NCI-H1694 treated with DMSO at 0.1 percent for 48 hours (cell line): ENCODE measurements at places on chromosomes 7 and 10.

DNA sequence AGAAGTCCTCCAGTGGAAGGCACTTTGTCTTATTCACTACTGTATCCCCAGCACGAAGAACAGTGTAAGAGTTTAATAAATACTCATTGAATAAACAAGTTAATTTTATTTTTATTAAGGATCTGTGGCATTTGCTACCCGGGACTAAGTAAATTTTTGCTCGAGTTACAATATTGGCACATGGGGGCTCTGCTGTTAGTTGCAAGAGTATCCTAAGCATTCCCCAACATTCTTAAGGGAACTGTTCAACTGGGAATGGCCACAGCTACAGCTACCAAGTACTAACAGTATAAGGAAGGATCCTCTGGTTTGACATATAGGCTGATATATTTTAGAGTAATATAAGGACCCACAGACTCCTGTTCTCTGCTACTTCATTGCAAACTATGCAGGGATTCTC, 8.7 kb upstream of the LRRTM3 start:
- DNase-seq, result no peak

GRCh38 chr10:111650088-111650487, 533.5 kb downstream of the GPAM start:
- no peak for DNase-seq

GRCh38 chr7:36652431-36652830, 71.9 kb downstream of the AOAH start:
- no peak for DNase-seq

DNA sequence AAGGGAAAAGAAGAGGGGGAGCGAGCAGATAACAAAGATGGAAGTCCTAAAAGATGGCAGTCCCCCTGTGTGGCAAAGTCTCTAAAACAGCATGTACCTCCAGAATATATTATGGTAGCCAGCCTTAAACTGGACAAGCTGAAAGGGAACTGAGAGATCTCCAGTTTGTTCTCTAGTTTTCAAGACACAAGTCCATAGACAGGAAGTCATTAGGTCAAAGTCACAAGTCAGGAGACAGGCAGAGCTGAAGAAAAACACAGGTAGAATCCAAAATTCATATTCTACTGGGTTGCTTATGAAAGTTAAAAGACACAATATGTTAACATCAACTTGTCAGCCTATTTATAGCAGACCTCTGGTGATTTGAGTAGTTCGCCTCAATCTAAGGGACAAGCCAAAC, 38.7 kb downstream of the FAM107B start:
- no peak for DNase-seq

DNA sequence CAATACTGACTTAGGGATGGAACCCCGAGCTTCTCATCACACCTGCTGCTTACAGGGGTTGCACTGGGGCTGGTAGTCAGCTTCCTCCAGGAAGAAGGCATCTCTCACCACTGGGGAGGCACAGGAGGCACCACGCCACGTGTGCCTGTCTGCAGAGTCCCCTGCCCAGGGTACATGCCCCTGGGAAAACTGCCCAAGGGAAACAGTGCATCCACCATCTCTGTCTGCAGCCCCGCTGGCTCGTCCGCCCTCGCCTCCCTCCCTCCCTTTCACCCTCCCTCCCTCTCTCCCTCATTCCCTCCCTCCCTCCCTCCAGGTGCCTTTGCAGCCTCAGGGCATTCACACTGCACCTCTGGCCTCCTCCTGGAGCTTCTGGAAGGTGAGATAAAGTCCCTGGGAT, 101.1 kb downstream of the PTPRE start:
- no peak for DNase-seq

GRCh38 chr7:4819560-4820404, 42.0 kb downstream of the PAPOLB start:
- DNase-seq, result no peak

- DNase-seq, result no peak
These were observed 234.3 kb upstream of the PLXNA4 start for GRCh38 chr7:132810561-132810960.

GRCh38 chr7:6035686-6036085, 4.5 kb downstream of the ANKRD61 start:
- no peak for DNase-seq

GRCh38 chr10:27998954-27999275, at the start of gene ODAD2:
Gene ODAD2 (minus strand): TSS chr10:27999079. CDS start chr10:27995142, 3,937 bp downstream.
- DNase-seq, result no peak

GRCh38 chr10:13219685-13220670, 14.2 kb downstream of the UCMA start:
- no peak for DNase-seq

GRCh38 chr10:126939706-126940105, 34.5 kb downstream of the DOCK1 start:
- no peak for DNase-seq

DNA sequence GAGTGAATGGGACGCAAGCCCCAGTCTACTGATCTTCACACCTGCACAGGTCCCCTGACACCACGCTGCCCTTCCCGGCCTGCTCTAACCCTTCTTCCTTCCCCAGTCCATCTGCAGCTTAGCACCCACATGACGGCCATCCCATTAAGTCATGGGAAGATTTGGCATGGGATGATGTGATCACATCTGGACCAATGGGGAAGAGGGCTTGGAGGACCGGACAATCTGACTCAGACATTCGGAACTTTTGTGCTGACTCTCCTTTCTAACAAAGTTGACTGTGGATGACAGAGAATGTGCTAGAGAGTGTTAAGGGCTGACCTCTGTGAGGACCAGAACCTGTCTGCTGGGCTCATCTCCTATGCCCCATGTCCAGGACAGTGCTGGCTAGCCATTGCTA, 15.6 kb downstream of the CXCL12 start:
- DNase-seq, result no peak

DNA sequence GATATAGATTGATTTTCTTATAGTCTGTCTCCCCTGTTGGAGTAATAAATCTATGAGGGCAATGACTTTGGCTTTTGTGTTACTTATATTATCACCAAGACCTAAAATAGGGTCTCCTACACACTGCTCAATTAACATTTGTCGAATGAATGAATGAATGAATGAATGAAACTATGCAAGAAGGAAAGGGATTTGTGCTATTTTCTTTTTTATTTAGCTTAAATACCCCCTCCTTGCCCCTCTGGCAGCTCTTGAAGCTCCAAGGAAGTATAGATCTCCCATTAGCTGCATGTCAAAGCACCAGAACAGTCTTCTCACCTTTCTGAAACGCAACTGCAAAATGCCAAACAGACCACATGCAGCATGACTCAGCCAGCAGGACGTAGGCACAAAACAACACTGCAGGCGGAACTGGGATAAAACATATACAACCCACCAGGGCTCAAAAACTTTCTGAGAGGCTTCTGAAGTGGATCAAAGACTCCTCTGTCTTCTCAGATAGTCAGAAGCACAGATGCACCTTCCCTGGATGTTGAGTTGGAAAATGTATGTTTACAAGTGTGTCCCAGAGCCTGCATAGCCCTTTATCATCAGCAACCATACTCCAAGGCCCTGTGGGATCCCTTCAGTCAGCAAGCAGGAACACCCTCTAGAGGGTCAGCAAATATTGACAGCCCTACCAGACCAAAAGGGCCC, 187.8 kb downstream of the NPSR1 start:
- no peak for DNase-seq

DNA sequence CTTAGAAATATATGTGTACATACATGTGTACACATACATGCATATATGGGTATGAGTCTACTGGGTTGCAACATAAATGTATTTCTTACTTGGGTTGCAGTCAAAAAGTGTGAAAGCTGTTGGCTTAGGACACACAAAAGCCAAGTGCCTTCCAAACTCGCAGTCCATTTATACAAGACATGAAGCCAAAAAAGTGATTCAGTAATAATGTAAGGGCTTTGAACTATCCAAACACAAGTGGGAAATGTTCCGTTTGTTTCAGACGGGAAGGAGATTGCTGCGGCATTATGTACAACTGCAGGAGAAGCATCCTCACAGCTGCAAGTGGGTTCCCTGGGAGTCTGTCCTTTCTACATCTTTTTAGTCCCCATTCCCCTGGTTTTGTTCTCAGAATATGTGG, 513.6 kb downstream of the SORCS3 start:
- DNase-seq, result no peak

DNA sequence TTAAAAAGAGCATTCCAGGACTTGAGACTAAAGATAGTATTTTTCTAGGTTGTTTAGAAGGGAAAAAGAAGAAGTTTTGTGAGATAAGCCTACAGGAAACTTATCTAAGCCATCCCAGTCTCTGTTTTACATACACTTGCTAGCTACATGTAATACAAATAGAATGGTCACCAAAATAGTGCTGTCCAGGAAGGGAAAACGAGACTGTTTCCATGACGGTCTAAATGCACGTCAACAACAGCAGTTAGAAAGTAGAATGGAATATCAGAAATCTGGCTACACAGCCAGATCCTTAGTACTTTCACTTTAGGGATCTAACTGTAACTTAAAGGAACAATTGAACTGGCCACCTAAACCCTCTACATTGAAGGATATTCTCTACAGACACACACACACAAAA, 117.6 kb downstream of the TSPAN12 start:
- no peak for DNase-seq

GRCh38 chr10:78985973-78986818, 82.6 kb upstream of the ZMIZ1 start:
- no peak for DNase-seq

DNA sequence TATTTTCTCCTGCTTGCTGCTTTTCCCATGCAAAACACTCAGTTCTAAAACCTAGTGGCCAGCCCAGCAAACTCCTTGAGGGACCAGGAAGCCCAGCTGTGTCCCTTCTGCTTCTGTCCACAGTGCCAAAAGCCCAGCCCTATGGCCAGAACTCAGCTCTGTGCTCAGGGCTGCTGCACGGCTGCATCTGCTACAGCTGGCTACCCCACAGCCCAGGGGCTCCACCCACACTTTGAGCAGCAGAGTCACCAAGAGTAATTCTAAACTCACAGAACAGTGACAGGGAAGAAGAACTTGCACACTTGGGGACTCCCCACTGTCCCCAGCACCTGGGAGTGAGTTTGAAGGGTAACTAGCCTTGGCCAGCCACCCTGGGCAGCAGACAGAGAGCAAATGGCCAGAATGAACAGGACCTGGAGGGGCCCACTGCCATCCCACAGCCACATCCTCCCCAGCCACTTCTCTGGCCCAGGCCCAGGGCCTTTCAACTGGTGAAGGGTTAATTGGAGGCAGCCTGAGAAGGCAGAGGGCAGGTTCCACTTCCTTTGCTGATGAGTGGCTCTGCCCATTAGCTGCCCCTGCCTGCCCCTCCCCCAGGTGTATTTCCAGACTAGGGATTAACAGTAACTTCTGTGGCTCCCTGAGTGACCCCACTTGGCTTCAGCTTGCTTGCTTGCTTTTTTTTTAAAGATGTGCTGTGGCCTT, 28.1 kb upstream of the TRIM8 start:
- DNase-seq, result no peak

- no peak for DNase-seq
These were observed 73.3 kb downstream of the MCU start for GRCh38 chr10:72765051-72765745.

DNA sequence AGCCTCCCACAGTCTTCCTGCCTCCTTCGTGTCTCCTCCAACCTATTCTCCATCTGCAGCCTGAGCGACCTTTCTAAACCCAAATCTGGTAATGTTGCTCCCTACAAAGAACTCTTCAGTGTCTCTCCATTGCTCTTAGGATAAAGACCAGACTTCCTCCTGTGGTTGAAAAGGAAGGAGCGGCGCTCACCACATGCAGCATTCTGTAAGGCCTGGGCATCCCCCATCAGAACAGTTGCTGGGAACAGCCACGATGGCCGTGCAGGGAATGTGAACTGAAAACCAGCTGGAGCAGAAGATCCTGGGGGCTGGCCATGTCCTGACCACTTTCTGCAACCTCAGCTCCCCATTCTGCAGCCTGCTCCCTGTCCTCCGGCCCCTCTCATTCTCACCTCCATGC, 237.8 kb upstream of the ZMIZ1 start:
- no peak for DNase-seq

DNA sequence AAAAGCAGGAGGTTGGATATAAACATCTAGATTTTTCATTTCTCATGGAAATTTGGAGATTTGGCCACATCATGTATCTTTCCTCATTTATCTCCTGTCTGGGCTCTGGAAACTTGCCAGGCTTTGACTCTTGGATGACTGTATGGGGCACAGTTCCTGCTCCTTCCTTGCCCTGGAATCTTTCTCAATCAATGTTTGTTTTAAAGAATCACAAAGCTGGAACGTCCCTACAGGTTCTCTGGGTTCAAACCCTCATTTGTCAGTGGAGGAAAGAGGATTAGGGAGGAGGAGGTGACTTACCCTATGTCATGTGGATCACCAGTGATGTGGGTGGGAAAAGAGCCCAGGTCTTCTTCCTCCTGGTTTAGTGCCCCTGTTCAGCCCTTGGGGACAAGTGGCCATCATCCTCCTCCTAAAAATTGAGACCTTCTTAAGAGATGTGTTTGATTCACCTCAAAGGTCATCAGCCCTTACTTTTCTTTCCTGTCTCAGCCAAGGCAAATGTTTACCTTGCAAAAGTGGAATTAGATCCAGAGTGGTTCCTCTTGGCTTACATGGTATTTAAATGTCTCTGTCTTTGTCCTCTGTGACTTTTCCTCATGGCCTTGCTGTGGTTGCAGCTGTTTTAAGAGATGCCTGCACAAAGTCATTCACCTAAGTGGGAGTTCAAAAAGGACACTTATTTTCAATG, 38.8 kb upstream of the PDZD8 start:
- DNase-seq, result no peak

GRCh38 chr10:46268076-46268881, 18.5 kb upstream of the ANTXRL start:
- no peak for DNase-seq

- no peak for DNase-seq
These were observed 15.8 kb downstream of the TAS2R39 start for GRCh38 chr7:143199040-143199439.

DNA sequence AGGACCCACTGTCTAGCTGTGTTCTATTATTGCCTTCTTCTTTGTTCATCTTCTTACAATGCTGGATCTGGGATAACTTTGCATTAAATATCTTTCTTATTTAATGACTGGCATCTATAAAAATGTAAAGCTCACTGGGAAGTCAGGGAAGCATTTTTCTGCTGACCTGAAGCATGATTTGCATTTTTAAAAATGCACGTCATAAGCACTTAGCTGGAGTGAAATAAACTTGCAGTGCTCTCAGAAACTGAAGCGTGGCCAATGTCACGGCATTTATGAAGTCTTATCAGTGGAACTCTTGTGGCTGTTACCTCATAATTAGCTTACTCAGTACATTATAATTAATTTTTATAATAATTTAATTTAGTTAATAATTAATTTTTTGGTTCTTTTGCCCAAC, 59.1 kb downstream of the FRMD4A start:
- no peak for DNase-seq

DNA sequence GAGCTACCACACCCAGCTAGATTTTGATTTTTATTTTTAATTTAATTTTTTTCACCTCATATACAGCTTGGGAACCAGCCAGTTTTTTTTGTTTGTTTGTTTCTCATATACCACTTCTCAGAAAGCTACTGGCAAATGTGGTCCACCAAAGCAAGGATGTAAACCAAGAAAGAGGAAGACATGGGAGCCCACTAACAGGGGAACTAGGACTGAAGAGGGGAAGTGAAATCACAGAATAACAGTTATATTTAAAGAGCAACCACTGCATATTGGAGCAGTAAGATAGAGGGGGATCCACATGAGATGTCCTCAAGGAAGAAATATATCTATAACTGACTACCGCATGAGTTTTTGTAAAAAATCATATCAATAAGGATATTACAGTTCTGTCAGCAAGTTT, 10.5 kb downstream of the CPVL start:
- no peak for DNase-seq
